ENCODE measurements at places on chromosomes 3 and 15.

DNA sequence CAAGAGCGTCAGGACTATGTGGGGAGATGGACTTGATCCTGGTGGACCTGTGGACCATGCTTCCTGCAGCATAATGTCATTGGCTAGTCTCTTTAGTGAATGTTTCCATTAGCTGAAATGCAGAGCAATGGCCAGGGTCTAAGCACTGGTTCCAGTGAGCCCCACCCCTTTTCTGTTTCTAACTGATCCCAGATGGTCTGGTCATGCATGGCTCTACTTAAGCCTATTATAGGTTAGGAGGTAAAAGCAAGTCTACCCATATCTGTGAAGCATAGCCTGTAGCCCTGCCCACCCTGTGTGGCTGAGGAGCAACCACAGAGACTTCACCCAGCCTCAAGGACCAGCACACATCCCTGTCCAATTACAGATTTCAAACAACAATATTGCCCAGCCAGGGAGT is 419.2 kb downstream of the ZNF385D start:
- DNase-seq = no peak

DNA sequence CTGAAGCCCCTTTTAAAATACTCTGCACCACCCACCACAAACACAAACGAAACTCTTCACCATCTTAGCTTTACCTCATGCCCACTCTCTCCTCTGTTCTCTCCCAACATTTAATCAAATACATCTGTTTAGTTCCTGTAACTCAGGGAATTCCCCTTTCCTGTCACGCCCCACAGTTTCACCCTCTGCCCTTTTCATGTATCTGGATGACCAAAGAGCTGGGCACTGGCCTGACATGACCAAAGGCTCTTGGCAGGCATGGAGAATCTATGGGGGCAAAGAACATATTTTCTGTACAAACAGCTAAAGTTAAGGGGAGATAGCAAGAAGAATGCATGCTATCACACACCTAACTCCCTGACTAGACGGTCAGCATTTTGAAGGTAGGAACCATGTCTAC is 270.0 kb downstream of the TBL1XR1 start:
- DNase-seq = no peak

DNA sequence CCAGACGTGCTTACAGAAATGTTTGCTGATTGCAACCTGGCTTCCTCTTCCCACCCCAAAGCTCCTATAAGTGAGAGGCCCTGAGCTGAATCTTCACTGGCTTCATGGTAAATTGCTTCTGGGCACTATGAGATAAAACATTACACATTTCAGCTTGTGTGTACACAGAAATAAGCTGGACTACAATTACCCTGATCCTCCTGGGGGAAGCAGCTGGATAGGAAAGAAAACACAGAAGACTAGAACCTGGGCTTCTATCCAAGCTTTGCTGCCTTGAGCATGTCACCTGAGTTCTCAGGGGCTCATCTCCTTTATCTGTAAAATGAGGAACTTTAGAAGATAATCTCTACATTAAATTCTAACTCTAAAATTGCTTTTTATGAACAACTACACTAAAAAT is 40.3 kb downstream of the THBS1 start:
- no peak for DNase-seq

DNA sequence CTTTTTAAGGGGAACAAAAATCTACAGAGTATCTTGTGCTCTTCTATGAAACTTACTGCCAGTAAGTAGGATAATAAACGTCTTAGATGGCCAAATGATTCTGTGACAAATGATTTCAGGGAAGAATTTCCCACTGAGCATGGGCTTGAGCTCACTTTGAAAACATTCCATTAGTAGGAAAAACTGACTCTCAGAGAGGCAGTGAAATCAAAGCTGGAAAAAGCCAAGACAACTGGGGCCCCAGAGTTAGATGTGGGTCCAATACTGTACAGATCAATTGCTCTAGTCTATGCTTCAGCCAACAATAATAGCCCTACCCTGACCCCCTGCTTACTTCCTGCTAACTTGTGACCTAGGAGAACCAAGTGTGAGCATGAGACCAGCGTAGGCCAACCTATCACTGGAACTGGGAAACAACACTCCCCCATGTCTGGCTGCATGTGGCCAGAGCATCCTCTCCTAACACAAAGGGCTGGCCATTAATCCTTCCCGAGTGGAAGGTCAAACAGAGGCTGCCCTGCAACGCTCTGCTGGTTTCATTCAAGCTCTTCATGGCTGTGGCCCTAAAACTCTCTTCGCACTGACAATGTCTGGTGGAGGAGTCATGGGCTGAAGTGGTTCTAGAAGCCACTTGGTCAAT is 68.8 kb downstream of the FOXB1 start:
- no peak for DNase-seq

- no peak for DNase-seq
Observed at GRCh38 chr3:42886294-42886822, 10.7 kb upstream of the CYP8B1 start.

DNA sequence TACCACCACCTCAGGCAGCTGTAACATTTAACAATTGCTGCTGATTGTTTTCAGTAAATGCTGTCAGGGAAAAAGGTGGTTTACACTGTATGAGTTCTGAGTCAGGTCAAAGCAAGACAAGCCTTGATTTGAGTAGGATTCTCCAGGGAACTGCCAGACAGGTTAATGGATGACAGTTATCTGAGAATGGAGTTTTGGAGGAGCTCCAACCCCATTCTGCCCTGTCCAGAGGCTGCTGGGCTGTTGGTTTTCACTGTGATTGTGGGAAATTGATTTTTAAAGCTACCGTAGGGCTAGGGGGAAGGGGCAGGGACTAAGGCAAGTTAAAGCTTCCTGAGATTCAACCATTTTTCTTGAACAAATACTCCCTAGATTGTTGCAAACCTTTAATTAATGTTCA is 39.9 kb downstream of the TICRR start:
- DNase-seq = no peak

DNA sequence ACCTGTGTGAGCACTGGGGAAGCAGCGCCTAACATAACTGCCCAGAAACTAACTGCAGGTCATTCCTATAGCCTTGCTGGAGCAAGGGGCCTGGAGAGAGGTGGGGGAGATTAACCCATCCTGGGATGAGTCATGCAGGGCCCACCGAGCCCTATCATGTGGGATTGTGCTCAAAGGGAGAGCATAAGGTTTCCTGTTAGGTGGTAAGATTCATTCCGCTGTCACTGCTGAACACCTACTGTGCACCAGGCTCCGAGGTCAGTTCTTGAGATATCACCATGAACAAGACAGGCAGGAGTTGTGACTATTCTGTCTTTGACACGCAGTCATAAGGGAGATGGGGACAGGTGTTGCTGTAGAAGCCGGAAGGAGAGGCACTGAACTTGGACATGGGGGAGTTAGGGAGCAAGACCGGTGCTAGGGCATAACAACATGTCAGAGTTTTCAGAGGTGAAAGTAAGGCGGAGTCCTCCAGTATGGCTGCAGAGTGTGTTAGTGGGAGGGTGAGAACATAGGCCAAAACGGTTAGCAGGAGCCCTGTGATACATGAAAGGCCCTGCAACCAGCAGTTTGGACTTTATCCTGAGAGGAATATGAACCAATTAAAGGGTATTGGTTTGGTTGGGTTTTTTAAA is 2.4 kb downstream of the SLC25A38 start:
- no peak for DNase-seq

GRCh38 chr15:75229191-75230015 is 27.7 kb downstream of the C15orf39 start:
- no peak for DNase-seq

DNA sequence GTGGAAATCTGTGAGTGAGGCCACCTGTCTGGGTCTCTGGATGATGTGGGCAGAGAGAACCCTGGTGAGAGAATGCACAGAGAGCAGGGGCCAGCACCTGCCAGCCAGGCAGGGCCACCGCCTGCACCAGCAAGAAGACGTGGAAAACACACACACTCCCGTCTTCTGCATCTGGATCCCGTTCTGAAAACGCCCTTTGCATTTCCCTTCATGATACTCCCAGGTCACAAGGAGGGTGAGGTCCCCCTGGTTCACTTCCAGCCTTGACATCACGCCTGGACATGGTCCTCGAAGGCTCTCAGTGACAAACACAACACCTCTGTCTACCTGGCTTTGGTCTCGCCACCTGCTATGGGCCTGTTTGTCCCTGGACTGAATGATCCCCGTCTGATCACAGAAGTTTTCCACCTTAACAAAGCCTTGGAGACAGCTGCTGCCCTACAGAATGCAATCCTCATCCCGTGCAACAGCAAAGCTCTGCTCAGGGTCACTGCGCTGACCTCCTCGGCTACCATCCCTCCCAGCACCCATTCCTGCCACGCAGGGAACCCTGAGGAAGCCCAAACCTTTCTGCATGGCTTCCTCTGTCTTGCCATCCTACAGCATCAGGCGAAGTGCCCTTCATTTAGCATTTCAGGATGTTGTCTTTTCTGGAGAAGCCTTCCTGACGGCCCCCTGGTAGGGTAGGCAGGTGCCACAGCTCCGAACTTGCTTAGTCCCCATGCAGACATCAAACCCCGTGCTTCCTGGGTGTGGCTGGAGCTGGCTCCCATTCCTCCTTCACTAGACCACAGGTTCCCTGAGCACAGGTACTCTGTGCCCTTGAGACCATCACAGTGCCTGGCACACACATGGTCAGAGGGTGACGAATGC is 122.5 kb downstream of the ATP10A start:
- DNase-seq = no peak

DNA sequence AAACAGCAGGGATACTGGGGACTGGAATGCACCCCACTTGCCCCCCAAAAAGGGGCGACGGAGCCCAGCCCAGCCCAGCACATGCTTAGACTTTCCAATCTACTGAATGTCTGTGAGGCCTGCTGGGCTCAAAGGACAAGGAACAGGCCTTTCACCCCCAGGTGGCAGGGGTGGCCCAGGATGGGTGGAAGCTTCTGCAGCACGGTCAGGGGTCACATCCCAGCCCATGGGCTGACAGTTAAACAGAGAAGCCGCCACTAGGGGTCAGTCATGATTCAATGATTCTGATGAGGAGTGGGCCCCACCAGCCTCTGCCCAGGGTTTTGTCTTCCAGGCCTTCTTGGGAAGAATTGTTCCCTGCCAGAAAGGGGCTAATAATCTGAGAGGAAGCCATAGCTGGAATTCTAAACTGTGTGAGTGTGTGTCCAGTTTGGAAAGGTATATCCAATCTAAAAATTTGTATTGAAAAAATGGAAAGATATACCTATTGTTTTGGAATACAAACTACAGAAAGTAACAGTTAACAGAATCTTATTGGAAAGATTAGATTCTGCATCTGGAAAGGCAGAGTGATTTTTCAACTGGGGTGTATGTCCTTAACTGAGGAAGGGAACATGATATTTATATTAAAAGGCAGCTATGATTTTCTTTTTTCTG is 2.2 kb downstream of the CHRNB4 start:
- no peak for DNase-seq

- no peak for DNase-seq
Observed at GRCh38 chr3:101379658-101380376, 59.4 kb upstream of the IMPG2 start.

- DNase-seq = no peak
Observed at GRCh38 chr3:187136337-187136736, 3.0 kb downstream of the RPL39L start.

GRCh38 chr15:94164202-94164807 is 67.1 kb upstream of the MCTP2 start:
- peak; percentile 22 for DNase-seq

DNA sequence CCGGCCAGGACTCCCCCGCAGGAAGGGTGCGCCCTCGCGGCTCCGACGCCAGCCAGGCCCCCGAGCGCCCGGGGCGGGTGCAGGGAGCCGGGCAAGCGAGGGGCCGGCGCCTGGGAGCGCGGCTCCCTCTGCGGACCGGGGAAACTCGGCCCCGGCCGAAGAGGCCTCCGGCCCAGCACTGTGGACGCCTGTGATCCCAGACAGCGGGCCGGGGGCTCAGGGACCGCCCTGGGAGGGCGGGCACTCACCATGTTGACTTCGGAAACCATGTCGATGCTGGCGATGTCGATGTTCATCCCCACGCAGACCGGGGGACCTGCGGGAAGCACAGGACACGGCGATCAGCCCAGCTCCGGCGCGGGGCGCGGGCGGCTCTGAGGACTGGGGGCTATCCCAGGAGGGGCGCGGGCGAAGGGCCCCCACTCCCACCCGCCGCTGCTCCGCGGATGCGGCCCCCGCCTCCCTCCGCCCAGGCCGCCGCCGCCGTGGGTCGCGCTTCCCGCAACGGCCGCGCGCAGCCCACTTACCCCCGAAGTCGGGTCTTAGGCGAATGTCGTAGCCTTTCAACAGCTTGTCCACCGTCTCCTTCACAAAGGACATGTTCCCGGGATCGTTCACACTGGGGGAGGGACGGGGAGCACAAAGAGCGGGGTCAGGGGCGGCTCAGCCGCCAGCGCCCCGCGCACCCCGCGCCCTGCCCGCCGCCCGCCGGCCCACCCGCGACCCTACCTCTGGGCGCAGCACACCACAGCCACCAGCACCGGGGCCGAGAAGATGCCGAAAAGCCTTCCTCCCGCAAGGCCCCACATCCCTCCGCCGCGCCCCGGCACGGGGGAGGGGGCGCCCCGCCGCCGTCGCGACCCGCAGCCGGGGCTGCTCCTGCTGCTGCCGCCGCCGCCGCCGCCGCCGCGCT is at the start of gene GABRB3:
TSS of gene GABRB3 (minus strand) at position 913 of the 913 bp plus-strand sequence.
- no peak for DNase-seq

- DNase-seq = no peak
Observed at GRCh38 chr3:65676580-65676979, 362.1 kb downstream of the MAGI1 start.

- DNase-seq = no peak
Observed at GRCh38 chr15:42111924-42112323, 17.6 kb upstream of the PLA2G4D start.

- DNase-seq = no peak
Observed at GRCh38 chr15:96720251-96720650, 389.8 kb downstream of the NR2F2 start.

DNA sequence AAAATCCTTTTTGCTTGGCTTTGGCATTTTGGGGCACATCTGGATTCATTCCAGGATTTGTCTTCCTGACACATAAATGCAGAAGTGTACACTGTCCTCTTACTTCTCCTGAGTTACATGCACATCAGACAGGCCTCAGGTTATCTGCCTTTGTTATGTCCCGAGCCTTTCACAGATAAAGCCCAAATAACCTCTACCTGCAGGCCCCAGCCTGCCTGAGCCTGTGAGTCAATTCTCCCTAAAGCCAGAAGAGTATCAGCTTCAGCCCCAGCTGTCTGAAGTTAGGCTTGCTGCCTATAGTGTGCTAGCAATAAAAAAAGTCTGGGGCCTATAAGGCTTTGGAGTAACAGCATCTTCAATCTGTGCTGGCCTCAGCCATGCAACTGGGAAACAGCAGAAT is 17.7 kb upstream of the GSK3B start:
- no peak for DNase-seq

DNA sequence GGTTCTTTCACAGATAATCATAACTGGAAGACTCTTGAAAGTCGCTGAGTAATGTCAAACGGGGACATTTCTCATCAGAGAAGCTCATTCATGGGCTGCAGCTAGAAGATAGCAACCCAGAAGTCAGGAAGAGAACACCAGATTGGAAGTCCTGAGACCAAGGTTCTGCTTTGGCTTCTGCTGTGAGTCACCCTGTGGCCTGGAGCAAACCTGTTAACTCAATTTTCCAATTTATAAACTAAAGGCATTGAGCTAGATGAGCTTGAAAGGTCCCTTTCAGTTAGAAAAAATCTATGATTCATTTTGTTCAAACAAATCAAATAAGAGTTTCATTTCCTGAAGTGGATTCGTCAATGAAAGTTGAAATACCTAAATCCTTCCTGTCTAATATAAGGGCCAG is 402.2 kb downstream of the EPHB1 start:
- DNase-seq = no peak
